ENCODE measurements at places on chromosomes 2 and 18.

- DNase-seq = no peak
Measured at GRCh38 chr2:75065402-75066008, 107.1 kb downstream of the POLE4 start.

GRCh38 chr2:69973335-69973735, 11.9 kb upstream of the ASPRV1 start:
- DNase-seq = no peak

DNA sequence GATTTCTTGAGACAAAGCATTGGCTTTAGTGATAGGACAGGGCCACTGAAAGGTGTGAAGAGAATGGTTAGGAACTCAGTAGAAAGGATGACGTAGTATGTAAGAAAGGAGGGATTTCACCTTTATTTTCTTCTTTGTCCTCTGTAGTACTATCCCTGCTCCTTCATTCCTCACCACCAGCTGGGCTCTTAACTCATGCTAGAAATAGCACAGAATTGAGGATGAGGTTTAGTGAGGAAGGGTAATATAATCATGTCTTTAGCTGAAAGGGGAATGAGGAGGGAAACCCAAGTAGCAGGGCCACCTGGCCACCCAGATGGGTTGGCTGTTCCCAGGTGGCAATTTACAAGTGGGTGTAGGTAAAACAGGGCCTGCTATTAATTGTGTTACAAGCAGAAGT, 15.2 kb downstream of the ACVR2A start:
- no peak for DNase-seq

DNA sequence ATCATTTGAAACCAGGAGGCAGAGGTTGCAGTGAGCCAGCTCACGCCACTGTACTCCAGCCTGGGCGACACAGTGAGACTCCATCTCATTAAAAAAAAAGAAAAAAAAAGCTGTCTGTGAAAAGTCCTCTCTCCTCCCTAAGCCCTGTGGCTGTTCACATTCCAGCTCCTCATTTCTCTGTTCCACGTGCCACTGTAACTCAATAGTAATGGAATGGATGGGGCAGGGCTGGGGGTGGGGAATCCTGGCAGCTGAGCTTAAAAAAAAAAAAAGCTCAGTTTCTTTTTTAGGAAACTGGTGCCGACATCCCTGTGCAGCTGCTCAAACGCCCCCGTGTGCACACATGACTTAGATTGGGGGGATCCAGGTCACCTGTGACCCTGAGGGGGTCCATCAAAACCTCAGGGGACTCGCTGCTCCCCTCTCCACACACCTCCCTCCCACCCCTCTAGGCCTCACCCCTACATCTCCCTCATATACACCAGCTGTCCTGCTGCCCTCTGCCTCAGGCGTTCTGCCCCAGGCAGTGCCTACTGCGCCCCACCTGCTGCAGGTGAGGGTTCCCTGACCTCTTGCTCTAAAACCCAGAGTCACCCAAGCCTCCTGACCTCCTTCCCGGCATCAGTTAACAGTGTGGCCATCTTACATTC, 255.4 kb downstream of the AGAP1 start:
- no peak for DNase-seq

DNA sequence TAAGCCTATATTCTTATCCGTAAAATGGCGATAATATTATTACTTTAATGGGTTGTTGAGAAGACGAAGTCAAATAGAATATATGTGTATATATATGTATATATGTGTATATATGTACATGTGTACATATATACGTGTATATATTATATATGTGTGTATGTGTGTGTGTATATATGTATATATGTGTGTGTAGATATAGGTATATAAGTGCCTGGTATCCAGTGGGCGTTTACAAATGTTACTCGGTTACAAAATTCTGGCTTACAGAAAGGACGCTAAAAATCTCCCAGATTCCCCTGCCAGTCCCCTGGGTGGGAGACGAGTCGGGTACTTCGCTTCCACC, 295 bp upstream of the MTX2 start:
- no peak for DNase-seq

- no peak for DNase-seq
Measured at GRCh38 chr18:24937639-24938275, 414.2 kb downstream of the ZNF521 start.

DNA sequence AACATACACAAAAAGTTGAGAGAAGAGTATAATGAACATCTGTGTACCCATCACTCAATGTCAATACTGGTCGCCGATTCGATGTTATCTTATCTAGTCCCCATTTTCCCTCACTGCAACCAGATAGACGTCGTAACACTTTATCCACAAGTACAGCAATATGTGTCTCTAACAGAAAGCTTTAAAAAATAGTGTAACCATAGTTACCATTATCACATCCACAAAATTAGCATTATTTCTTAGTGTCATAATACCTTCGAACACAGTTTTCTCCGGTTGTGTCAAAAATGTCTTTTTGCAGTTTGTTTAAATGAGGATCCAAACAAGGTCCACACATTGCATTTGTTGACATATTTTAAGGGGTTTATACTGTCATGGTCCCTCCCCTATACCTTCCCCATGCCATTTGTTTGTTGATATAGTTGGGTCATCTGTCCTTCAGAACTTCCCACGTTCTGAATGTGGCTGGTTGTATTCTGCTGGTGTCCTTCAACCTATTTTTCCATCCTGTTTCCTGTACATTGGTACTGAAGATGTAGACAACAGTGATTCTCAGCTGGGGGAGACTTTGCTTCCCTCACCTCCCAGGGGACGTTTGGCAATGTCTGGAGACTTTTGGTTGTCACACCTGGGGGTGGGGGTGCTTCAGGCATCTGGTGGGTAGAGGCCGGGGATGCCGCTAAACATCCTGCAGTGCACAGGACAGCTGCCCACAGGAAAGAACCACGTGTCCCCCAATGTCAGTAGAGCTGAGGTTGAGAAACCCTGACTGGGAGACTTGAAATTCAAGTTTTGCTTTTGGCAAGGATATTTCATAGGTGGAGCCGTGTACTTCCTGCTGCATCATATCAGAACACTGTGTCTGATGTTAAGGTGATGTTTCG, 72.7 kb upstream of the SPRED2 start:
- DNase-seq = no peak

GRCh38 chr2:110153416-110153815, 37.8 kb upstream of the MALL start:
- no peak for DNase-seq

DNA sequence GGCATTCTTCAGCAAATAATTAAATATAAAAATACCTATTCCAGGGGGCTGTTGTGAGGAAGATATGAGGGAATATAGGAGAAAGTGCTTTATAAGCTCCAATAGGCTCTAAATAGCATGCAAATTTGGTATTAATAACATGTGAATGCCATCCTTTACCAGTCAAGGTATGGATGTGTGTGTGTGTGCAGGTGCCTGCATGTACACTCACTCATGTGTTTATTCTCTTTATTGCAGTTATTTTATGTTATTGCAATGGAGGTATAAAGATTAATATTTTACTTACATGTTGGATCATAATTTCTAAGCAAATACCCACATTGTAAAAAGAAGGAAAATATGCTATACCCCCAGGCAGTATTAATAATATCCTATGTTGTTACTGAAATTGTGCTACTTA, 1093.0 kb upstream of the GYPC start:
- no peak for DNase-seq

DNA sequence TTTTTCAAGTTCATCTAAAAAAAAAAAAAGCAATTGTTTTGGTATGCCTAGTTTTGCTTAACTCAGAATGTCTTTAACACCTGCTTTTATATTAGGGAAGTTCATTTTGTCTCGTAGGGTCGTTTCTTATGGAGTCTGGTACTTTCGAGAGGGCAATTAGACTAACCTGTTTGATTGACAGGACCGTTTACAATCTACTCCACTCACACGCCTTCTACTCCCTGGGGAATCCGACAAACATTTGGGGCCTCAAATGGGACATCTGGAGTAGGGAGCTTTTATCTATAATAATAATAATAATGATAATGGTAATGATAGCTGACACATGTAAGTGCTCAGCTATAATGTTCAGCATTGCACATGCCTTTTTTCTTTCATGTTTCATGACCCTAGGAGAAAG, 261.6 kb upstream of the RASGRP3 start:
- DNase-seq = no peak

DNA sequence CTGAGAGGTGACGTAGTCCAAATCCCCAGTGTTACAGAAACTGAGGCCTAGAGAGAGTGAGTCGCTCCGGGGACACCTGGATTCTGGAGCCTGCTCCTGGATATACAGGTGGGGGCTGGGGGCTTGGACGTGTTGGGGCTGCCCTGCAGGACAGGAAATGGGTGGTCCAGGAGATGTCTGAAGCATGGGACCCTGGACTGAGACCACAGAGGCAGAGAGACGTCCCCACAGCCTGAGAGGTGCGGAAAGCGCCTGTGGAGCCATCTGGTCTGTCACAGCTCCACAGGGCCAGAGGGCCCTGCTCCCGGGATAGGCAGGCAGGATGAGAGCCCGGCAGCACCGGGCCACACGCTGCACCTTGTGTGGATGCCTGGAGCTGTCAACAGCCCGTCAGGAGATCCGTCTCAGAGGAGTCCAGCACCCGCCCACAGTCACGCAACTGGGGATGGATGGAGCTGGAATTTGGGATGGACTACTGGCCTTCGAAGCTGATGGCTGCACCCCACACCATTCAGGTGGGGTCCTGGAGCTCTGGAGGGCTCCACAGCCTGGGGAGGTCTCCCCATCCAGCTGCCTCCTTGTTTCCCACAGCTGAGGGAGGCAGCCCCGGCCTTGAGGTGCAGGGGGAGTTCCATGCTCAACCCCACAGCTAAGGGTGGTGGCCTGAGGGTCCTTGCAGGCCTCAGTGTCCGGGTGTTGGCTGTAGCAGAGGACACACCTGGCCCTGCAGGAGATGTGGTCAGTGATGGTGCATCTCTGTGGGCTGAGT, 303.0 kb downstream of the NDUFA10 start:
- DNase-seq = peak; percentile 26

GRCh38 chr2:12180031-12180430, 433.6 kb downstream of the LPIN1 start:
- no peak for DNase-seq

- DNase-seq = no peak
Measured at GRCh38 chr2:31889044-31889443, 121.8 kb downstream of the MEMO1 start.

DNA sequence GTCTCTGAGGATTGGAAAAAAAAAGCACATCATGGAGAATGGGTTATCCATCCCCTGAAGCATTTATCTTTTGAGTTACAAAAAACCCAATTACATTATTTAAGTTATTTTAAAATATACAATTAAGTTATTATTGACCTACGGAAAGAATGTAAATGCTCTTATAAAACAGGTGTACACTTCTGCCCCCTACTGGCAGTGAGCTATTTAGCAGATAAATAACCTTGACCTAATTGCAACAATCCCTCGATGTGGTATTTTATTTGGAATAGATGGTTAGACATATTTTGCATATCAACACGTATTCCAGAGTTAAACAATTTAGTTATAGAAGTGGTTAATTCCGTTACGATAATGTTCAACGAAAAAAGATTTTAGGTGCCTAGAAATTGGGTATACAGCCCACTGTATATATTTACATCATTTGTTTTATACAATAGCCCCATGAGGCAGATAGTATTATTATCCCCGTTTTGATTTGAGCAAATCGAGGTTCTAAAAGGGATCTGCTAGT, 9.1 kb upstream of the DAW1 start:
- DNase-seq = peak; percentile 25

DNA sequence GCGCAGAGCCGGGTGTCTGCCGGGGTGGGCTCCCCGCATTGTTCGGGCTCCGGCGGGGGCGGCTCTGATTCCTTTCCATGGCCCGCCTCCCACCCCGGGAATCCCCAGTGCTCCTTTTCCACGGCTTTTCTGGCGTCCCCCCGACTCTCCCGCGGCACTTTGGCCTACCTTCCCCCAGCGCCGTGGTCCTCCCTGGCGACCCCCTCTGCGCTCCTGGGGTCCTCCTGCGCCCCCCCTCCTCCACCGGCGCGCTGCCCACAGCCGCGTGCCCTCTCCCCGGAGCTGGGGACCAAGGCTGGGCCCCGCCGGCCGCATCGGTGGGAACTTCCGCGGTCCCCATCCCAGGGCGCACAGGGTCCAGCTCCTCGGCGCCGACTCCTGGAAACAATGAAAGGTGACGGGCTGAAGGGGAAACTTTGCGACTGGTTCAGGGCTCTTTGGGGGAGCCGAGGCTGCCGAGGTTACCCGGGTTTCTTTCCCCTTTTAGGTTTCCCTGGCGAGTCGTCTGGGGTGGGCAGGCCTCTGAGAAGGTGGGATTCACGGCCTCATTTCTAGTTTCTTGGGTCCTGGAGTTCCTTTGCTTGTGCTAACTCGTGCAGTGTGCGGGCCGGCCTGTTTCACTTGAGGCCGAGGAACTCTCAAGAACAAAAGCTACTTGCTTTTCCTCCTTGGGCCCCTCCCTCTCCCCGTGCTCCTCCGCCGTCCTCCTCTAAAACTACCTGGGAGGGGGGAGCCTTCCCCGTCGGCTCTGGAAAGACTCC, 2.2 kb downstream of the TGIF1 start:
- DNase-seq = peak; percentile 84

- DNase-seq = no peak
Measured at GRCh38 chr2:159559034-159559433, 57.3 kb downstream of the BAZ2B start.

DNA sequence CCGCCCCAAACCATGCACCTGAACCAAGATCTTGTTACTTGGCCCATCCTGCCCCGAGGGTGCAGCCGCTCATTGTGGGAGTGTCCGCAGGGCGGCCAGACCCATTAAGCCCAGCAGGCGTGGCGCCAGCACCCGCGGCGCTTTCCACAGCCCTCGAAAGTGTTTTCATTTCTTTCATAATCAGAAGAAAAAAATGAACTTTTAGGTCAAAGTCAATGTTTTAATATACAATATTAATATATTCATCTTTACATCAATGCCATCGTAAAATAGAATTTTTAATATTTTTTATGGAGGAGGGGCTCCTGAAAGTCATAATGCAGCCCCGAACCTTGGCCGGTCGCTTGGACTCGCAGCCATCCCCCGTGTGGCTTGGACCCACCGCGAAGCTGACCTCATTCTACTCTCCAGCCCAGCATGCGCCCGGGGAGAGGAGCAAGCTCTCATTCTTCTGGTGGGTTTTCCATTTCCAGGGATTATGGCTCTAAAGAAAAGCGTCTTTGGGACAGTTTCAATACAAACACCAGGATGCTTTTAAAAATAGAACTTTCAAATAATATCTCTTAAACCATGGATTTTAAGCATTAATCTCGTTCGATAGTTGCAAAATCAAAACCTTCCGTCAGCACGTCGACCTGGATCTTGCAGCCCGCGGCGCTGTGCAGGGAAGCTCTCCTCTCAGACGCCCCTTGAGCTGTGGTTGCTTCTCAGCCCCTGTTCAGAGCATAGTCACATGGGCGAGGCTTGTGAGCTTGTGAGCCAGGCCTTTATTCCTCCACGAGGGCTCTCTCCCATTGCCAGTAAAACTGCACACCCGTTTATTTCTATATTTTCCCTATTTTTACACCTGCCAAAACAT, 17.2 kb upstream of the ASB1 start:
- DNase-seq = no peak

DNA sequence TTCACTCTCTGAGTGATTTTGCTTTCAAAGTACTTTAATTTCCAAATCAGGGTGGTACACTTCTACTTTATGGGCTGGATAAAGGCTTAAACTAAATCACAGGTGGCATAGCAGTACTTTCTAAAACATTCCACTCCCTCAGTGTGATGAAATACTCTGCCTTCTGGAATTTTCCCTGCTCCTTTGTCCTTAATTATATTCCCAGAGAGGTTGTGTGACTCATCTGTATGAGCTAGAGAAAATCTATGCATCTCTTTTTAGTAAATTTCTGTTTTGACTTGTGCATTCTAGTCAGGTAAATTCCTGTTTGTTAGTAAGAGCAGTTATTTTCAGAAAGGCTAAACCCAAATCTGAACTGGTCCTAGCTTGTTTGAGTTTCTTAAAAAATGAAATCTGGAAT, 29.0 kb upstream of the PLA2R1 start:
- no peak for DNase-seq

- DNase-seq = no peak
Measured at GRCh38 chr2:143685421-143686078, 556.3 kb downstream of the ARHGAP15 start.

Measured in Peyer's patch (tissue), 4 donors.